Choroid plexus epithelial cell (primary cell): ENCODE measurements at places on chromosomes 4 and X.
A peak's percentile ranks its signal among the peaks of the same experiment; 100 is the strongest.

GRCh38 chr4:743463-744211 is 38.0 kb downstream of the PCGF3 start:
- peak; percentile 53 for DNase-seq

DNA sequence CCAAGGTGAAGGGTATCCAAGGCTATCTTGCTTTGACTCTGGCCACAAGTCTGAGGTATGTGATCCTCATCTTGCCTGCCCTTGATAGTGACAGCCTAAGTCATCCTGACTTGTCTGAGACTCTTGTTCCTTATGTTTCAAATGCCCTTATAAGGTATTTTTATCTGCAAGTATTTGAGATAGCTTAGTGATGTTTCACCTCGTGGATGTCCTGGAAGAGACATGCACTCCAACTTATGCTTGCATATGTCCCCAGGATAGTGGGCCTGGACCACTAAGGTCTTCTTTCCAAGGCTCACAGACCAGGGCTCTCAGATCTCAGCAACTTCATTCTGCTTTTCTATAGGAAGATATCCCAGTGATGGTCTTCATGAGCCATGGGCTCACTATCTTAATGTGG is 120.5 kb upstream of the WDR1 start:
- no peak for DNase-seq

- DNase-seq = no peak
These were observed 119.3 kb downstream of the C4orf51 start for GRCh38 chr4:145799223-145799622.

DNA sequence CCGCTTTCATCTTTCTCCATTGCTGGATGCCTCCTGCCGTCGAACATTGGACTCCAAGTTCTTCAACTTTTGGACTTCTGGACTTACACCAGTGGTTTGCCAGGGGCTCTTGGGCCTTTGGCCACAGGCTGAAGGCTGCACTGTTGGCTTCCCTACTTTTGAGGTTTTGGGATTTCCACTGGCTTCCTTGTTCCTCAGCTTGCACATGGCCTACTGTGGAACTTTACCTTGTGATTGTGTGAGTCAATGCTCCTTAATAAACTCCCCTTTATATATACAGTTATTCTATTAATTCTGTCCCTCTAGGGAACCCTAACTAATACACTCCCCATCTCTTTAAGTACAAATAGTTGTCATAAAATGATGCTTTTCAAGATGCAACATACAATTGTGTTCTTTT is 595.3 kb downstream of the ARAP2 start:
- no peak for DNase-seq

- no peak for DNase-seq
These were observed 2.8 kb downstream of the PPP1R3F start for GRCh38 chrX:49272421-49272820.

GRCh38 chr4:156021298-156021697 is 67.6 kb upstream of the CTSO start:
- DNase-seq = no peak

DNA sequence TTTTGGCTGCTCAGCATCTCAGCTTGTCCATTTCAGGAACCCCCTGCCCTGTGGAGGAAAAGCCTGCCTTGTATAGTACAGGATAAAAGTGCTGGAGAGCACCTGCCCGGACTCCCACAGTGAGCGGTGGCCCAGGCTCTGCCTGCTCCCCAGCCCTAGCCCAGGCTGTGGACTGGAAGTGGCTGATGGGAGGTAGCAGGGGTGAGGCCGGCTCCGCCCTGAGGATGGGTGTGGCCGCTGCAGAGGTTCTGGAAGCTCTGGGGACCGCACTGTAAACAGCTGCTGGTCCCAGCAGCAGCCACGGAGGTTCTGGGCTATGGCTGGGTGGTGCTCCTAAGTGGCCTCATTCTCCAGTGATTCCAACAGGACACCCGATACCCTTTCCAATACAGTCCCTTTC is 56.6 kb upstream of the HELT start:
- DNase-seq = no peak

GRCh38 chr4:128286474-128287058 is 1.0 kb downstream of the PGRMC2 start:
- DNase-seq = peak; percentile 80

DNA sequence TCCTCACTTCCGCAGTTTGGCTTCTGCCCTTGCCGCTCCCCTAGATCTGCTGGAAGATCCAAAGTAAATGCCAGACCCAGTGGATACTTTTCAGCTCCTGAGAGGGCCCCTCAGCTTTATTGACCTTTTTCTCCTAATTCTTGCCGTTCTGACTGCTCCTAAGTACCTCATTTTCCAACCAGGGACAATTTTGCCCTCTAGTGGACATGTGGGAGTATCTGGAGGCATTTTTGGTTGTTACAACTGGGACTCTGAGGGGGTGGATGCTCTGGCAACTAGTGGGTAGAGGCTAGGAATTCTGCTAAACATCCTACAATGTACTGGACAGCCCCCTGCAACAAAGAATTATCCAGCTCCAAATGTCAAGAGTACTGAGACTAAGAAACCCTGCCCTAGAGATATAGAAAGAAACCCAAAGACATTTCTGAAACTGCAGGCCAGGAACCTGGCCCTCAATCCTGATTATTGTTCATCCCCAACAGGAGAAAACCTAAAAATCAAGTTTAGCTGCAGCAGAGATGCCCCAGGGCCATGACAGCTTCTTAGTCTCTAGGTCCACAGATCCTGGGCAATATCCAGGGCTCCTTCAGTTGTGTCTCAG is 3.4 kb downstream of the TEX13B start:
- DNase-seq = peak; percentile 61

DNA sequence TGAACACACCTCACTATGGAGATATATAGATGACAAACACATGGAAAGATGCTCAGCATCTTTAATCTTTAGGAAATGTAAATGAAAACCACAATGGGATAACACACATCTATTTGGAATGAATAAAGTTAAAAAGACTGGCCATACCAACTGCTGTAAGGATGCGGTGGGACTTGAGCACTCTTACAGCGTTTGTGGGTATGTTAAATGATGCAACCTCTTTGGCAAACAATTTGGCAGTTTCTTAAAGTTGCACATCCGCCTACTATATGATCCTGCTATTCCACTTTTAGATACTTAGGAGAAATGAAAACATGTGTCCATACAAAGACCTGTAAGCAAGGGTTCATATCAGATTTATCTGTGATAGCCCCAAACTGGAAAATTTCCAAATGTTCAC is 50.7 kb downstream of the MRPL1 start:
- no peak for DNase-seq

- DNase-seq = no peak
These were observed 222.8 kb downstream of the FRMPD4 start for GRCh38 chrX:12360986-12361598.

DNA sequence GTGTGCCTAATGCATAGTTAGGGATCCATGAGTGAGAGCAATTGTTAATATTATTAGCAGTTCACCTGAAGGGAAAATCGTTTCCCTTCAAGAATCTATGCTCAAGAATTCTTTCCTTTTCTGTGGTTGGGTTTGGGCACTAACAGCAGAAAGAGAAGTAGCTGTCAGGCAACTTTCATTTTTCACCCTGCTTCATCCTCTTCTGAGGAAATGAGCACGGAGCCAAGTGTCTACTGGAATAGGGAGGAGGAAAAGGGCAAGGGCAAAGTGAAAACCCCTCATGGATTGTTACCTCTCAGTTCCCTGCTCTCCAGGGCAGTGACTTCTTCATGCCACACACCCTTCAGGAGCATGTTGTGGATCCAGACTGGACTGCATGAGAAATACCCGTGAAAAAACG is 2.6 kb upstream of the HPGDS start:
- DNase-seq = no peak

DNA sequence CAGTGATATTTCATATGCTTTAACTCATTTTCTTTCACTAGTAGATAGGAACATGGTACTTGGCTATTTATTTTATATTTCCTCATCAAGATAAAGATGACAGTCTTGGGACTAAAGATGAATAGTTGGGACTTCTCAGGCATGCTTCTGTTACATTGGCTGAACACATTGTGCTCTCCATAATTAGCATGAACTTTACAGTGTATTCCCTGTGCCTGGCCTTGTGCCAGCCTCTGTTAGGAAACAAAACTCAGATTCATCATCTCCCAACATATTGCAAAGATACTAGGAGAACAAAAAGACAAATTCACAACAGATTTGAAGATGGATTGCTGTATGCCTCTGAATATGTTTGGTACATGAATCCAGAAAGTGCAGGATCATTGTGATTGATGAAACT is 26.4 kb downstream of the GRIA2 start:
- DNase-seq = no peak

GRCh38 chr4:14309431-14309830 is 681.9 kb upstream of the BOD1L1 start:
- DNase-seq = no peak
